ENCODE measurements at places on chromosomes 5 and 9. TPM values are rescaled to one million over a fixed set of nuclear protein-coding genes. Genes with fewer than 3 reads are reported as not detected.

The ARSK gene
- 25.1 TPM for total RNA-seq

The TMOD1 gene
- total RNA-seq: 0.69 TPM

The SYK gene
- 5.4 TPM for total RNA-seq

The DELE1 gene
- total RNA-seq: 50.0 TPM

The TRPM3 gene
- 8.2 TPM for total RNA-seq

Measured in GM23338 (cell line).